ENCODE measurements at places on chromosomes 7 and 10.

- no peak for DNase-seq
Measured at GRCh38 chr7:29989257-29989995, at the start of gene SCRN1. SCRN1 (minus strand) TSS chr7:29989801; CDS start chr7:29969067, 20,734 bp downstream.

DNA sequence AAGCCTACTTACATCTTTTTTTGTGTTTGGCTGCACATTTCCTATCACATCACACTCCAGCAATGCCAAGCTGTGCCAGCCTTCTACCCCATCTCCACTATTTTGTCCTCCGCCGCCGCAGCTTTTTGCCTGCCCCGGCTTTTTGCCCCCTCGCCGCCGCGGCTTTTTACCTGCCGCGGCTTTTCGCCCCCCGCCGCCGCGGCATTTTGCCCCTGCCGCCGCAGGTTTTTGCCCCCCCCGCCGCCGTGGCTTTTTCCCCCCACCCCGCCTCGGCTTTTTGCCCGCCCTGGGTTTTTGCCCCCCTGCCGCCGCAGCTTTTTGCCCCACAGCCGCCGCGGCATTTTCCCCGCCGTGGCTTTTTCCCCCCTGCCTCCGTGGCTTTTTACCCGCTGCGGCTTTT, 506.0 kb downstream of the ZNF37A start:
- DNase-seq, result no peak

DNA sequence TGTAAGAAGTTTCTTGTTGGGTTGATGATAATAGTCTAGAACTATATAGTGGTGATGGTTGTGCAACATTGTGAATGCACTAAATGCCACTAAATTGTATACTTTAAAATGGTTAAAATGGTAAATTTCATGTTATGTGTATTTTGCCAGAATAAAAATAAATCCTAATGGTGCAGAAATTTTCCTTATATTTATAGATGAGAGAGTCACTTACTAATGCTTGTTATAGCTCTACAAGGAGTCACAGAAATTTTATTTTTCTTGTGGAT, 21.1 kb downstream of the SPAG6 start:
- no peak for DNase-seq

DNA sequence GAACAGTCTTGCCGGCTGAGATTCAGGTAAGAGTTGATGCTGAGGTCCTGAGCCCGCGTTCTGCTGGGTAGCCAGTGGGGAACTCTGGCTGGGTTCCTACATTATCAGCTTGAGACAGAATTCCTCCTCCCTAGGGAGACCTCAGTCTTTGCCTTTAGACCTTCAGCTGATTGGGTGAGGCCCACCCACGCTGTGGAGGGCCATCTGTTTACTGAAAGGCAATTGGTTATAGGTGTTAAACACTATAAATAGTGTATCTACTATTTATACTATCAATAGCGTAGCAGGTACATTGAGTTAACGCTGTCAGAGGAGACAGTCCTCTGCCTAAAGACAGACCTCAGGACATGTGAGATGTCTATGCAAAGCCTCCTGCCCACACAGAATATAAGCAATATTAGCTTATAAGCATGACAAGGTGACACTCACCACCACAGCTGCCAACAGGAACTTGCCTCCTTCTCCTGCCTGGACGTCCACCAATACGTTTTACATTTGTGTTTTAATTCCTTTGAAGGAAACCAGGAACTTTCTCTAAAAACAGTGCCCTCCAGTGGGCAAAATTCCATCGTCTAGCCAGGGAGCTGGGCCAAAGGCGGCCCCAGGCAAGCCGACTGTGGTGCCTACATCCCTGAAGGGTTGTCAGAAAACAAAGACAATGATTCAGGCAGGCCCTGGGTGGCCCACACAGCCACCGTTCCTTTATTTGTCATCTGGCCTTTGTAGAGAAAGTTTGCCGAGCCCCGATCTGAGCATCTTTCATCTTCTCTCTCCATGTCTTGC, 58.8 kb downstream of the INSIG1 start:
- no peak for DNase-seq

- DNase-seq, result no peak
Measured at GRCh38 chr10:34775044-34775637, 40.0 kb downstream of the PARD3 start.

- DNase-seq, result no peak
Measured at GRCh38 chr7:91692800-91693199, 187.7 kb downstream of the MTERF1 start.

DNA sequence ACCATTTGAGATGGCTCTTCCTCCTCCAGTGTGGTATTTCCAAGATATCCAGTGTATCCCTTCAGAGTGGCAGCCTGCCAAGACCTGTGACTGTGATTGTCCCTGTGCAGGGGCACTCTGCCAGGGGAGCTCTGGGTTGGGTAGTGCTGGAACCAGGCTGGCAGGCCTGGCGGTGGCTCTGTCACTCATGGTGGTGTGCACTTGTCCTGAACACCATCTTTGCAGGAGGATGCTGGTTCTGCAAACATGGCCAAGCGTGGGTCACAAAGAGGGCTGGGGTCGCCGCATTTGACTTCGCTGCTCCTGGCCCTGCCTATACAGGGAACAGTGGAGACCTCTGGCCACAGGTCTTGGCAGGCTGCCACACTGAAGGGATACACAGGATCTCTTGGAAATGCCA, 205.2 kb downstream of the PRPF18 start:
- peak; percentile 64 for DNase-seq

DNA sequence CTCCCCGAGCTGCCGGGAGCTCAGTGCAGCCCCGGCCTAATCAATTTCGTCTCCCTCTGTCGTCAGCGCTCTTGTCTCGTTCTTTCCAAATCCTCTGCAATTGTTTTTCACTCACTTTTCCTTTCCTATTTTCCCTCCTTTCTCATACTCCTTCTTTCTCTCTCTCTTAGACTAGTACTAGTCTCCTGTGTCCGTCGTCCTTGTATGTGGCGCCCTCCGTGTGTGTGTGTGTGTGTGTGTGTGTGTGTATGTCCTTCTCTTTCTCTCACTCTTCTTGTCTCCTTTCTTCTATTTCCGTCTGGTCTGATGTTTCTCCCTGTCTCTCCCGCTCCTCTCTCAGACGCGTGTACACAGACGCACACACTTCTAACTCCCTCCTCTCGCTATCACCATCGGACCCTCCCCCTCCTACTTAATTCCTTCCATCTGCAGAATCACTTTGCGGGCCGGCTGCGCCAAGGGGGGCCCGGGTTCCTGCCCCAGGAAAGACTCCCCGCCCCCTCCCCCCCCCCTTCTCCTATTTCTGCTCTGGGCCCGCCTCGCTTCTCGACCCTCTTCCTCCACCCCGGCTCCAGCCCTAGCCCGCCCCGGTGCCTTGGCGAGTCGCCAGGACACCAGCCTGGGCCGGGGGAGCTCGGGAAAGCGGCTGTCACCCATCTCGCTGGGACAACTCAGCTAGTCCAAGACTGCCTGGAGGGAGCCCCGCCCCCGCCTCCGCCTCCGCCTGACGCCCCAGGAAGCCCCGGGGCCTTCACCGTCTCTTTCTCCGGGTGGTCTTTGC, 743 bp upstream of the ZCCHC24 start:
- no peak for DNase-seq

- no peak for DNase-seq
Measured at GRCh38 chr7:5694912-5695726, 86.3 kb downstream of the RNF216 start.

DNA sequence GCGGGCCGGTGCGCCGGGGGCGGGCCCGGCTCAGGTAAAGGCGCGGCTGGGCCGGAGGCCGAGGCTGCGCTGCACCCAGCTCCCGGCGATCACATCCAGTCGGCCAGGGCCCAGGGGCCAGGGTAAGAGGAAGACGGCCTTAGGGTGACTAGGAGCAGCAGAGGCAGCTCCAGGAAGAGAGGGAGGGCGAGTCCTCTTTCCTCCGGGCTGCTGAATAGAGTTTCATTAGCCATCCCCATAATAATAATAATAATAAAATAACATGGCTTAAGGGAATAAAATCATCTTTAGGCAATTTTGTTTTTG, 44.8 kb upstream of the CDK1 start:
- no peak for DNase-seq

GRCh38 chr7:44383566-44383965, 58.2 kb upstream of the CAMK2B start:
- DNase-seq, result no peak

- no peak for DNase-seq
Measured at GRCh38 chr10:124262234-124262865, 156.4 kb downstream of the OAT start.

- DNase-seq, result no peak
Measured at GRCh38 chr10:125159486-125159931, 854 bp downstream of the CTBP2 start.

DNA sequence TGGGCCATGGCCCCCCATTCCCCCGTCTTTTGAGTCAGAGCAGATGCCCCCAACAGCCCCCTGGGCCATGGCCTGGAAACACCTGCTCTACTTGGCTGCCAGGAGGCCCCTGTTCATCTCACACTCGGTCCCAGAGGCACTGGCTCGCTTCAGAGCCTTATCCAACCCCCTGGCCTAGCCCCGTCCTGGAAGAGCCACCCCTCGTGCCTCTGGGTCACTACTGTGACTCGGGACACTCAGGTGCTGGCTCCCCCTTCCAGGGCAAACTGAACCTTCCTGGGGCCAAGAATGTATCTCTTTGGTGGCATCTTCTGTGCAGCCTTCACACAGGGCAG, 7.0 kb downstream of the POLR2J start:
- no peak for DNase-seq

DNA sequence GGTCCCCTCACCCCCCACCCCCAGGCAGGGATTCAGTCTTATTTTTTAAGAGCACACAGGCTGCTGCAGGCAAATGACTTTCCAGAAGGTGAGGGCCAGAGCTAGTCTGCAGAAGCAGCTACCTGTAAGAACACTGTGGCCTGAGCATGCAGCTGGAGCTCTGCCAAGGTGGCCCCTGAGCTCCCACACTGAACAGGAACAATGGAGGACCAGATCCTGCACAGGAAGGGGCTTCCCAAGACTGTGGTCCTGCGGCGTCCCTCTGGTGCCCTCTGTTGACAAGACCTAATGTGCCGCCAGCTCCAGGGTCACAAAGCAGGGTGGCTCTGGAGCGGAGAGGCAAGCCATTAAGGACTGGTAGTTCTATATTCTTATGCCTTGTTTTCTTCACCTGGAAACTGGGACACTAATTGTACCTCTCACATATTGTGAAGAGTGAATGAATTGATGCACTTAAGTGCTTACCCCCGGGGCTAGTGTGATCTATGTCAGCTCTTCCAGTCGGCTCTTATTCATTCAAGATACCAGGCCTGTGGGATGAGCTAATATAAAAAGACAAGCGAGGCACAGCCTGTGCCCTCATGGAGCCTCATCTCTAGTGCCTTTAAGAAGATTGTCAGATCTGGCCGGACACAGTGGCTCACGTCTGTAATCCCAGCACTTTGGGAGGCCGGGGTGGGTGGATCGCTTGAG, 8.0 kb upstream of the BEND7 start:
- DNase-seq, result peak; percentile 11

- no peak for DNase-seq
Measured at GRCh38 chr7:105010504-105011130, 3.4 kb upstream of the KMT2E start.

- peak; percentile 3 for DNase-seq
Measured at GRCh38 chr7:106659963-106660861, 746 bp downstream of the CCDC71L start.

- DNase-seq, result no peak
Measured at GRCh38 chr10:69439350-69439739, 11.9 kb upstream of the TSPAN15 start.

DNA sequence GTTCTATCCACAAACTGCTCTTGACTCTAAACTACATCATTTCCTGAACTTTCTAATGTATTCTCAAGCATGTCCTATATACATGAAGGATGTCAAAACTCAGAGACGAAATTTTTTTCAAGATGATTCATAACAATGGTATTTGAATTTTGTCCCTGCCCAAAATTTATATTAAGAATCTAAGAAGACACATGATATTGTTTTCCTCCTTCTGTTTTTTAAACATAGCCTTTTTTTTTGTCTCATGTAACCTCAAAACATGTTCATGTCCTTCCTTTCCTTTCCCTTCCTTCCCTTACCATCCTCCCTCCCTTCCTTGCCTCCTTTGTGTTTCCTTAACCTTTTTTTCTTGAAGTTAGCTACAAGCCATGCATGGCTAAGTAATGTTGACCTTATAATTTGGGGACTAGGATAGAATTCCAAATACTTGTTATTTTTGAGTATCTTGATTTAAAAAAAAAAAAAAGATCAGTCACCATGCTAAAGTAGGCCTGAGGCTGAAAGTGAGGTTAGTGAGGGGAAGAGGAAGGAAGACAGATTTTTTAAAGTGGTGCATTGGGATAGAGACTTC, 163.0 kb downstream of the SUGCT start:
- DNase-seq, result no peak

DNA sequence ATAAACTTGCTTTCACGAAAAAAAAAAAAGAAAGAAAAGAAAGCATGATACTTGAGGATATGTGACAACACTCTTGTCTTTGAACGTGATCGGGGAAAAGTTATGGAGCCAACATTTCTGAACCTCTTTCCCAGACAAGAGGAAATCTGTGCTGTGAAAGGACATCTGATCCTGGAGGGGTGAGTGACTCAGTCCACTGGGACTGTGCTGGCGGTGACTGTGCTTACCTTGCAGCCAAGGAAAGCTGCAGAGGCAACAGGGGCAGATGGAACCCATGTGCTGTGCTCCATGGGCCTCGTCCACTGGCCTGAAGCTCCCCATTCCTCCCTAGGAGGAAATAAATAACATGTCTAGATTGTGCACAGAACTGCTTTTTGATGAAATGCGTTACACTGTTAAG, 116.5 kb upstream of the RAB11FIP2 start:
- DNase-seq, result no peak

- no peak for DNase-seq
Measured at GRCh38 chr7:100901921-100902332, 6.2 kb upstream of the ACHE start.

DNA sequence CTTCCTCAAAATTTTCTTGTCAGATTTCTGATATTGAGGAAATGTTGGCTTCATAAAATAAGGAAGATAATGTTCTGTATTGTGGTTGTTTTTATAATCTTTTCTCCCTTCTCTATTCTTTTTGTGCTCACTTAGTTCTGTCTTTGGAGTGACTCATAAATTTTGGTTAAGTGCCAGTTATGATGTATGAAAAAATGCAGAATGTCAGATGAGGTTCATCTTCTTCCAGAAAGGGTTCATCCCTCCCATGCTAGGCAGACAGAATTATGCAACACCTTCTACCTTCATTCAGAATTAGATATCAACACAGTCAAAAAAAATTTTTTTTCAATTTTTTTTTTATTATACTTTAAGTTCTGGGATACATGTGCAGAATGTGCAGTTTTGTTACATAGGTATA, 36.6 kb upstream of the CYP2C19 start:
- DNase-seq, result no peak

DNA sequence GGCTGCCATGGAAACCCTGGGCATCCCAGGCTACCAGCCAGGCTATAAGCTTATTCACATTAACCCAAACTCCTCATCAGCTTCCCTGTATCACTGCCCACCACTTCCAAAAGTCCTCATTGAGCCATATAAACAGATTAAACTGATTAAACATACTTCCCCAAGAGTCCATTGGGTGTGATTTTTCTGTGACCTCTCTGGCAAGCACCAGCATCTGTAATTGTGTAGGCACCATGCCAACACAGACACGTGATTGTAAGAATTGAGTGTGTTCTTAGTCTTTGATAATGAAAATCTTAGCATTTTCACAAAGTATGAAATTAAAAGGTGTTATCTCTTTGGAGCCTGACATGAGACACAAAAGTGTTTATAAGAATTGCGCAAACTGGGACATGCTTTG, 679.3 kb downstream of the TYW1 start:
- DNase-seq, result no peak

All from NCI-H2029 treated with DMSO at 0.1 percent for 48 hours (cell line).